T-helper 2 cell (primary cell): ENCODE measurements at places on chromosomes 4 and X.
A peak's percentile ranks its signal among the peaks of the same experiment; 100 is the strongest.

DNA sequence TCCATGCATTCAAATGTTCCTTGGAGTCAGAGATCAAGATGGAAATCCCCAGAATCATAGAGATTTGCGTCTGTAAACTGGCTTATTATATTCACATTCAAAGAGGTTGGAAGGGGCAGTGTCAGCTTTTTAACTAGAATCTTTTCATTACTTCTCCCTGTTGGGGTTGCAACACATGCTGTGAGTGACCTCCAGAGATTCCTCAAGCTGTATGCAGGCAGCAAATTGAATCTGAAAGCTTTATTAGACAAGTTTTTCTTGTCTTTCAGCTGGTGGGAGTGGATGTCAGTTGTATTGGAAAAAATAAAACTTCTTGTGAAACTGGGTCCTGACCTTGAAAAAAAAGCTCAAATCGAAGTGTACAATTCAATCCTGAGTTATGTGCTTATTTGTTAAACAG, 736.5 kb upstream of the FTHL17 start:
- DNase-seq: no peak

GRCh38 chr4:76996445-76996844, 46.9 kb downstream of the SEPTIN11 start:
- DNase-seq: no peak

DNA sequence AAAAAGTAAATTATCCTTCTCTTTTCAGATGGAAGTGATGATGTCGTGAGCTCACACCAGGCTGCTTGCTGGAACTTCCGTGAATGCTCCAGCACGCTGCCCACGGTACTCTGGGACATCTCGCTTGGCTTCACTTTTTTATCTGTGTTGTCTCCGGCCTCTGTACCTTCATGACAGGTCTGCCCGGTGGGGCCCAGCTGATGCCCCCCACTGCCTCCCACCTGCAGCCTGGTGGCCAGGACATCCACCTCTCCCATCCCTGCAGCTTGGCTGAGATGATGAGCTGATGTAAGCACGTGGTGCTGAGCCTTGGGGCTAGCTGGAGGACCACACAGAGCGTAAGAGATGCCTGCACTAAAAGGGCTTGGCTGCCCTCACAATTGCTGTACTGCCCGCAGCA, 59.0 kb upstream of the HELT start:
- DNase-seq: no peak

- no peak for DNase-seq
Measured at GRCh38 chr4:56910172-56910967, 2.7 kb downstream of the REST start.

DNA sequence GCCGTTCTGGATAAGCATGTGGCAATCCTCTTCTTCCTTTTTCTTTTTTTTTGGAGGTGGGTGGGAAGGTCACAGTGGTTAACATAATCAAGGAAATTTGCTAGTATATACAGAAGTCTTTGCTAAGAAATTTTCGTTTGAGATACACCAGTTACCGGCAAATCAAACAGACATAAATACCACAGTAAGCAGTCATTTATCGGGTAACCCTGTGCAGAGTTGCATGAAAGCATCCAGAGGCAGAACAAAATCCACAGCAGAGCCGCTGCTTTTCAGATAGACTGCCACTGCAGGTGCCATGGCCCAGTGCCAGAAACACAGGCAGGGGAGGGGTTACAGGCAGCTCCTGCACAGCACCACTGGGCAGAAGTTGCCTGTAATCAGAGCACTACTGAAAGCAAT, 179.1 kb upstream of the MAB21L2 start:
- DNase-seq: peak; percentile 26

GRCh38 chrX:39730662-39731329, 367.0 kb downstream of the BCOR start:
- peak; percentile 66 for DNase-seq

- peak; percentile 21 for DNase-seq
Measured at GRCh38 chr4:102578819-102579218, 77.7 kb downstream of the NFKB1 start.

DNA sequence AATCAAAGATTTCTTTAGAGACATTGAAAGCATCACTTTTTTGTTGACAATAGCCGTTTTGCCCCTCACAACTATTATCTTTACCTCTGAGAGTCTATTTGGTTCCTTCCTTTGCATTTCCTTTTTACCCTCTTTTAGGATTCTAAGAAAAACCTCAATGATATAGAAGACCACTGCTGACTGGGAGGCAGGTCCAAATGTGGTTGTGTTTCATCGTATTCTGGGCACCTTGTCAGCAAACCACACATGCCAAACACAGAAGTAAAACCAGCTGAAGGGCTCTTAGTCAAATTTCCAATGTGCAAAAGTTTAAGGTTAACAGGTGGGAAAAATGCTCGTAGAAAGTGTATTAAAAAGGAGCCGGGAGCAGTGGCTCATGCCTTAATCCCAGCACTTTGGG, 5.1 kb upstream of the PRMT9 start:
- DNase-seq: no peak

DNA sequence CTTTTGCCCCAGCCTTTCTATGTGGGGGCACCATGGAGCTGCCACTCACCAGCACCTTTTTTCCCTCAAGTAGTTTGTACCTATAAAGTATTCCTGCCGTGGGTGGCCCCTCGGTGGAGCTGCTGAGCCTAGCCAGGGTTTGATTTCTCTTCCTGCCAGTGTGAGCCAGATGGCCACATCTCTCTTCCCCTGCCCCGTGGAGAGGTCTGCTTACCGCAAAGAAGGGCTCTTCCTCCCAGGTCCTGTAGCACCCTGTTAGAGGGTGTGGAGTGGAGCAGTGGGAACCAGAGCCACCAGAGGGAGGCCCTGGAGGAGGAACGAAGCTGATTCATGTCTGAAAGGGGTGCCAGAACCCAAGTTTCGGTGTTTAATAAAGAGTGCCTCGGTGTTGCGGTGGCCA, 95.4 kb downstream of the PTTG2 start:
- DNase-seq: no peak

- no peak for DNase-seq
Measured at GRCh38 chr4:153116291-153116680, 88.0 kb upstream of the TRIM2 start.

GRCh38 chrX:72043636-72044035, 88.1 kb downstream of the RTL5 start:
- no peak for DNase-seq

- DNase-seq: no peak
Measured at GRCh38 chrX:38513112-38513742, 48.1 kb upstream of the TSPAN7 start.

DNA sequence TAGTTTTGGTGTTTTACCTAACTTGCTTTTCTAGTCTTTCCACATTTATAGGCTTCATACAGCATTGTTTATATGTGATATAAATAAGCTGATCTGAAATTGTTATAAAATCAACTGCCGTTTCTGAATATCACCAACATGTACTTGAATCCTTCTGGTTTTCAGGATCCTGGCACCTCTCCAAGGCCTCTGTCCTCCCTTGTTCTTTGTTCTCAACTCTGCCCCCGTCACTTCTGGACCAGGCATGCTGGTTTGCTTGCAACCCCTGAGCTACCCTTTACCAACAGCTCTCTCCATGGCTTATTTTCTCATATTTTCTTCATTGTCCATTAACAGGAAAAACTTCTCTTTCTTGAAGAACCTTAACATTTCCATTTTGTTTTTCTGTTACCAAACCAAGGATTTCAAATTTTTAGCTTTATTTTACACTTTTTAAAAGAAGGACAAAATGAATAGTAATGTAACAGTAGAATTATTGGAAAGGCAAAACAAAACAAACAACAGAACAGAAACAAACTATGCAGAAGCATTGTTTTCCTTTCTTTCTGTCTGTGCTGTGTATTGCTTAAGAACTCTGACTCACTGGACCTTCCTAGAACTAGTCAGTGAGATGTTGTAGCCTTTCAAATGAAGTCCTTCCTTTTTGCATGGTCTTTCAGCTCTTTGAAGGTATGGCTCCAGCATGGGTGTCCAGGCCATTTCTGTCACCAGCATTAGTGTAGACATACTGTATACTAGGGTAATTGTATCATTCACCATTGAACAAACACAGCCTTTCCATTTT, 44.8 kb downstream of the BANK1 start:
- no peak for DNase-seq

DNA sequence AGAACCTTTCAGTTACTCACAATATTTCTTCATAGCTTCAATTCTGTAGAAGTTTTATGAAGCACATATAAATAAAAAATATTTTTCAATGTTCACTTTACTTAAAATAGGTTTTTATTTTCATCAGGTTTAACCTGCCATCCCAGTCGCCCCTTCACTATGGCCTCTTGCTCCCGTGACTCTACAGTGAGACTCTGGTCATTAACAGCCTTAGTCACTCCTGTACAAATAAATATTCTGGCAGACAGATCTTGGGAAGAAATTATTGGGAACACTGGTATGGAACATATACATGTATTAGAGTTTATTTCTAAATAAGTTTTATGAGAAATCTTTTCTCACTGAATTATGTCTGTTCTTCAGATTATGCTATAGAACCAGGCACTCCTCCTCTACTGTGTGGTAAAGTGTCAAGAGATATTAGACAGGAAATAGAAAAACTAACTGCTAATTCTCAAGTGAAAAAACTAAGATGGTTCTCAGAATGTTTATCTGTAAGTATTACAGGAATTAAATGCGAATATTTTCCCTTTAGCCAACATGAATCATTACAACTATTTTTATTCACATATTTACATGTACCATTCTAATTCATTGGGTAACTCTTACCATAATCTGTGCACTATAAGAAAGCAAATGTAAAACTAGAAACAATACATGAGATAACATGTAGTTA, 45.6 kb downstream of the SPATA4 start:
- no peak for DNase-seq

- DNase-seq: no peak
Measured at GRCh38 chrX:109187473-109188168, 294.3 kb downstream of the GUCY2F start.

GRCh38 chr4:175215208-175215607, 297.1 kb downstream of the ADAM29 start:
- DNase-seq: no peak

DNA sequence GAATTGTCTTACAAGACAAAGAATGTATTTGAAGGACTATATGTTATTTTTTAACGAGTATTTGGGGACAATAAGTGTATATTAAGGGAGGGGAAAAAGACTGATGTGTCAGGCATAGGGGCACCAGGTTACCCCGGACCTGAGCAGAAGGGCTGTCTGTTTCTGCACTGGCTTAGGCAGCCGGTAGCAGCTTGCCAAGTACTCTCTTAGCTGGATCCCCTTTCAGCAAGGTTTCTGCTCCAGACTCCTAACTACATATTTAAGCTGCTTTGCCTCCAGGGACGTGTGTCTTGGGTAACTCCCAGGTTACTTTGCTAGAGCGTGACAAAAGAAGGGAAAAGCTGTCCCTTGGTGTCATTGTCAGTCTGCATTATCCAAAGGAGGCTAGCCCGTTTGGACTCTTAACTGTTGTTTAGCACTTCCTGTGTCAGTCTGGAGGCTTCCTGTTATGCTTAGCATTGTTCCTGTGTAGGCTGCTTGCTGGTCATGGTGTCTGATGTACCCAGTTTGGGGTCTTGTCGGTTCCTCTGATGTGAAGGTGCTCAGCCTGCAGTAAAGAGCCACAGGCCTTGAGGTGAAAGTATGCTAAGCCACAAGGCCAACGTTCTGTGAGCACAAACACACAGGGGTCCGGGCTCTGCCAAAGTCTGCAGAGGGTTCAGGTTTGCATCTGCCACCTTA, 11.6 kb downstream of the CXCR3 start:
- DNase-seq: no peak

GRCh38 chr4:165433529-165433928, 54.7 kb downstream of the CPE start:
- no peak for DNase-seq

DNA sequence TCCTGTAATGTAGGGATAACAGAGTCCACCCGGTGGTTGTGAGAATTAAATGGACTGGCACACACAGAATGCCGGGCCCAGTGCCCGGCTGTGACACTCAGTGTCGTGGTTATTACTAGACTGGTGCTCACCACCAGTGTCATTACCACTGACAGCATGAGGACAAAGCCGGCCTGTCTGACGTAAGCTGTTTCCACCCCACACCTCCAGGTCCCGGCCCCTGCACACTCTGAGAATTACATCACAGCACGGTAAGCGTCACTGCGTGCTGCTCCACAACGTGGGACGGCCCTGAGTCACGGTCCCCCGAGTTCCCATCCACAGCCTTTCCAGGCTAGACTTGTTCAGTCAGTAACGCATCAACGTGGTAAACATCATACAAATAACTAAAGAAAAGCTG, 22.9 kb downstream of the FAT1 start:
- no peak for DNase-seq

- DNase-seq: no peak
Measured at GRCh38 chr4:185624259-185624589, 88.9 kb upstream of the PDLIM3 start.

- peak; percentile 18 for DNase-seq
Measured at GRCh38 chr4:122674371-122674770, 53.5 kb upstream of the IL21 start.

DNA sequence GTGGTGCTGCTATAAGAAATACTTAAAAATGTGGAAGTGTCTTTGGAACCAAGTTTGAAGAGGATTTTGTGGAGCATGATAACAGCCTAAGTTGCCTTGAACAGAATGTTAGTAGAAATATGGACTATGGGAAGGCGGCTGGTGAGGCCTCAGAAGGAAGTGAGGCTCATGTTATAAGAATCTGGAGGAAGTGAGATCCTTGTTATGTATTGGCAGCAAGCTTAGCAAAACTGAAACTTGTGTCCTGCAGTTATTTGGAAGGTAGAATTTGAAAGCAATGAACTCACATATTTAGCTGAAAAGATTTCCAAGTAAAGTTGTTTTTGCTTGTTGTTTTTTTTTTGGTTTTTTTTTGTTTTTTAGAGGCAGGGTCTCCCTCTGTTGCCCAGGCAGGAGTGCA, 13.6 kb upstream of the MED14 start:
- no peak for DNase-seq

DNA sequence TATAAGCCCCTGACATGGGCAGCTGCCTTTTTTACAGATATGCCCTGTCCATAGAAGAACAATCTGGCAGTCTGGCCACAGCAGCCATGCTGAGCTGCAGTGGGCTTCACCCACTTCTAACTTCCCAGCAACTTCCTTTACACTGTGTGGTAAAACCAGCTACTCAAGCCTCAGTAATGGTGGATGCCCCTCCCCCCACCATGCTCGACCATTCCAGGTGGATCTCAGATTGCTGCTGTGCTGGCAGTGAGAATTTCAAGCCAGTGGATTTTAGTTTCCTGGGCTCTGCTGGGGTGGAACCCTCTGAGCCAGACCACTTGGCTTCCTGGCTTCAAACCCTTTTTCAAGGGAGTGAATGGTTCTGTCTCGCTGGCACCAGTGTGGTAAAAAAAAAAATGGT, 355.9 kb upstream of the EDA2R start:
- DNase-seq: no peak

- DNase-seq: no peak
Measured at GRCh38 chrX:129747533-129747932, 8.8 kb downstream of the XPNPEP2 start.

DNA sequence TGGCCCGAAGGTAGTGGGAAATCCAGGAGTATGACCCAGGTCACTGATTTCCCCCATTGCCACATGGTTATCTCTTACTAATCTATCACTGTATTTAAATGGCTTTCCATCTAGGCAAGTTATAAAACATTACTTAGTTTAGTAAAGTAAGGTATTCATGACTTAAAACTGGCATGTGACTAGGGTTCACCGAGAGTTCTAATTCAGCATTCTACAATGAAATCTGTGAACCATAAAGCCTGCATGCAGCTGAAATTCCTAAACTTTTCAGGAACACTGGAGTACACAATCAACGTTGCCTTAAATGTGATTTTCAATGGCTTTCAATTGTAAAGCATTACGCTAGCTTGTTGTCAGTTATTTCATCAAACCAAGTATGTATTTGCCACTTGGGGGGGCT, 22.7 kb upstream of the PRPS2 start:
- no peak for DNase-seq
